ENCODE measurements at places on chromosomes 5 and 9. TPM values are rescaled to one million over a fixed set of nuclear protein-coding genes. Genes with fewer than 3 reads are reported as not detected.

Gene HRCT1
- 0.42 TPM for total RNA-seq

Gene PTPRD
- 210 TPM for total RNA-seq

Gene HOMER1
- 20.5 TPM for total RNA-seq

Gene OSTF1
- 32.7 TPM for total RNA-seq

Gene ABITRAM
- total RNA-seq = 11.8 TPM

Gene FAM81B
- 0.42 TPM for total RNA-seq

Gene CDO1
- total RNA-seq = 21.1 TPM

Gene ADAMTS12
- 28.8 TPM for total RNA-seq

Gene OR1J2
- total RNA-seq = not detected

Gene ABHD17B
- 46.6 TPM for total RNA-seq

Gene ADCY2
- 6.5 TPM for total RNA-seq

Gene BBLN
- 25.7 TPM for total RNA-seq

Gene JAKMIP2
- 4.5 TPM for total RNA-seq

Gene TMEM215
- 0.21 TPM for total RNA-seq

Gene LURAP1L
- 34.5 TPM for total RNA-seq

Gene ZNF618
- total RNA-seq = 7.8 TPM

Gene ECM2
- total RNA-seq = 64.1 TPM

Gene RNF183
- 0.26 TPM for total RNA-seq

Gene IL4
- total RNA-seq = not detected

Gene PCDHGB1
- 5.7 TPM for total RNA-seq

Gene PRR16
- 7.6 TPM for total RNA-seq

Gene CSF1R
- total RNA-seq = 24.5 TPM

Gene CD14
- total RNA-seq = 57.6 TPM

Gene SLC4A9
- 0.11 TPM for total RNA-seq

Gene C6
- 1.1 TPM for total RNA-seq

Gene IFNA21
- total RNA-seq = not detected
